ENCODE measurements at places on chromosomes 2 and 18. TPM values are rescaled to one million over a fixed set of nuclear protein-coding genes. Genes with fewer than 3 reads are reported as not detected.

Gene EPB41L3
- 65.5 TPM for polyA plus RNA-seq

DNA sequence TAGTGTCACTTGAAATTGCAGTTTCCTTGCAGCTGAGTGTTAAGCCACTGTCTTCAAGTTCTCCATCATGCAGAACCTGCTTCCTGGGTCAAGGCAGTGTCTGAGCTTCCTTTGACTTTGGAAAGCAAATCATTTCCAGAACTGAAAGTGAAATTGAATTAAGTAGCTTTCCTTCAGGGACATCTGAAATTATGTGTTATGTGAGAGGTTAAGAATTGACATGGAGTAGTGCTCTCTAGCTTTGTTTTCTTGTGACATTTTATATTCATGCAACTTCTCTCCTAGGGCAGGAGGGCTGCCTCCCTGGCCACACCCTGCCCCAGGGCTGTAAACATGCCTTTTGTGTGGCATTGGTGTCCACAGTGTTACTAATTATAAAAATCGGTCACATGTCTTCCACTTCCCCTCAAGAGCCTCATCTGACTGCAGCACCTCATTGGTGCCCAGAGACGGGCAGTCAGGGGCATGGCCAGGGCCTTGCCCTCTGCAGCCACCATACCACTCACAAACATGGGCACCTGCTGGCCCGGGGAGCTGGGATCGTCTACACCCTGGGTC lies 14.4 kb downstream of the RAB12 start:
- no peak for DNase-seq

DNA sequence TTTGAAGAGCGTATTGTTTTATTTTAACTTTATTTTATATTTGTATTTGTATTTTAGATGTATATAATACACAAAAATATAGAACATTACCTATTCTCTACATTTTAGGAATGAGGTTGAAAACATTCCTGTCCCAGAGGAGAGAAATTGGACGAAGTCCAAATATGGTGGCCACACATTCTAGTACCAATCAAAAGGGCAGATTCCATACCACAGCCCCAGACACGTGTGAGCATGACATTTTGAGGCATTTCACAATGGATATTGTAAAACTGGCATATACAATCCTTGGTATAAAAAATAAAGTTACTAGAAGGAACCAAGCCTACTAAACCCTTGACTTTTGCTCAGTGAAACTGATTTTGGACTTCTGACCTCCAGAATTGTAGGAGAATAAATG lies 50.6 kb downstream of the C2orf76 start:
- no peak for DNase-seq

DNA sequence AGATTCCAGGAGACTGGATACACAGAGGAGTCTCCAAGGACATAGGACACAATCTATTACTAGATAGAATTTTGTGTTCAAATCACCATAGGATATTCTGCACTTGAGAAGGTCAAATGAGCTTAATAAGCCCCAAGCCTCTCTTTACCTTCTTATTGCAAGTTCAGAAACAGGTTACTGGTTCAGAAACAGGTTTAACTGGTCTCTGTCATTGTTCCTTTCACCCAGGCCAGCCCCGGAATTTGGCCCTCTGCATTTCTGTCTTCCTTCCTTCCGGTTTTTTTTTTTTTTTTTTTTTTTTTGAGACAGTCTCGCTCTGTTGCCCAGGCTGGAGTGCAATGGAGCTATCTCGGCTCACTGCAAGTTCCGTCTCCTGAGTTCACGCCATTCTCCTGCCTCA lies 700.2 kb downstream of the EPHA4 start:
- no peak for DNase-seq

DNA sequence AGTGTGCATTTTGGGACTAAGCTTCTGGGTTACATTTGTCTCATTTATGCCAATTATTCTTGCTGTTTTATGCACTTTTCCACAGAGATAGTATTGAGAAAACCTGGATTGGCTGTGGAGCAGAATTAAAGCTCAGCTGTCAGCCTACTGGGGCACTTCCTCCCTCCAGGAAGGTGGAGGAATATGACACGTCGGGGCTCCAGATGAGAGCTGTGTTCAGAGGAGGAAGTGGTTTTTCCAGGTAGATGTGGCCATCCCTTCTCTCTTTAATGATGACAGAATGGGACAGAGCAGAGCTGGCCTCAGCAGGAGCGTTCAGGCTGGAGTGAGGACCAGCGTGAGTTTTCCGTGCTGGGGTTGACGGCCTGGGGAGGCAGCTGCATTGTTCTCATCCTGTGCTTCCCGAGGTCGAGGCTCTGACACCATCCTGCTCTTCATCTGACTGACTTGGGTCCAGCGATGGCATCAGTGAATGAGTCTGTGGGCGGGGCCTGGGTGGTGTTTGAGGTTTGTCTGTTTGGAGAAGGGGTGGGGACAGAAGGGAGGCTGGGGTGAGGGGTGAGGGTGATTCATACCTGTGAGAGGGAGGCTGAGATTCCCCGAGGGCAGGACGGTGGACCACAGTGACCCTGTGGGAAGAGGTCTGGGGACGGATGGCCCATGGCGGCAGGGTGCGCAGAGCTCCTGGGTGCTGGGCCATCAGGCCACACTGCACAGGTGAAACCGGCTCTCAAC lies 207.0 kb downstream of the LDLRAD4 start:
- DNase-seq, result no peak

GRCh38 chr2:210198326-210198725 lies 26.9 kb downstream of the ACADL start:
- no peak for DNase-seq

DNA sequence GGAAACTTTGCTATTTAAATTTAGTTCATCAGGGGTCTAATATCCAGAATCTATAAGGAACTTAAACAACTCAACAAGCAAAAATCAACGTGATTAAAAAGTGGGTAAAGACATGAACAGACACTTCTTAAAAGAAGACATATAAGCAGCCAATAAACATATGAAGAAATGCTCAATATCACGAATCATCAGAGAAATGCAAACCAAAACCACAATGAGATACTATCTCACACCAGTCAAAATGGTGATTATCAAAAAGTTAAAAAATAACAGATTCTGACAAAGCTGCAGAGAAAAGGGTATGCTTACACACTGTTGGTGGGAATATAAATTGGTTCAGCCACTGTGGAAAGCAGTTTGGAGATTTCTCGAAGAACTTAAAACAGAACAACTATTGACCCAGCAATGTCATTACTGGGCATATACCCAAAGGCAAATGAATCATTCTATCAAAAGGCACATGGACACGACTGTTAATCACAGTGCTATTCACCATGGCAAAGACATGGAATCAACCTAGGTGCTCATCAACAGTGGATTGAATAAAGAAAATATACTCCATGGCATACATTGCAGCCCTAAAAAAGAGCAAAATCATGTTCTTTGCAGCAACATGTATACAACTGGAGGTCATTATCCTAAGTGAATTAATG lies 189.9 kb downstream of the SLC4A10 start:
- DNase-seq, result no peak
